ENCODE measurements at places on chromosomes 4 and X. TPM values are rescaled to one million over a fixed set of nuclear protein-coding genes. Genes with fewer than 3 reads are reported as not detected.

UCHL1 gene
- total RNA-seq = 0.63 TPM

SMIM10 gene
- not detected for total RNA-seq

PABPC1L2A gene
- total RNA-seq = not detected

GRCh38 chr4:41506130-41506529 lies 31.8 kb upstream of the LIMCH1 start:
- peak; percentile 8 for DNase-seq

DNA sequence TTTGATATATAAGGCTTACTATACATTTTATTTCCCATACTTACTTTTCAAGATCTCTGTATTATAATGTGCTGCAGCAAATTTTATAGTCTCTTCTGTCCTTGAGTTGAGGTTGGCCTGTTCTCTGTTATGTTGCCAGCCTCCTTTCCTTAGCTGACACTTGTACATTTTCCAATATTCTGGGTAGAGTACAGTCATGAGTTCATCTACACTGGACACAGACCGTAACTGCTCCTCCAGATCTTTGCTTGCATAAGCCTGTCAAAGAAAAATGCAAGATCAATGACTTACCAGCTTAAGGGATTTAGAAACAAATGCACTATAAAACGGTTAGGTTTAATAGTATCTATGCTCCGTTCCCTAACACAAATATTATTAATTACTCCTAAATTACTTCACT lies 63.2 kb downstream of the VEGFC start:
- DNase-seq = no peak

DNA sequence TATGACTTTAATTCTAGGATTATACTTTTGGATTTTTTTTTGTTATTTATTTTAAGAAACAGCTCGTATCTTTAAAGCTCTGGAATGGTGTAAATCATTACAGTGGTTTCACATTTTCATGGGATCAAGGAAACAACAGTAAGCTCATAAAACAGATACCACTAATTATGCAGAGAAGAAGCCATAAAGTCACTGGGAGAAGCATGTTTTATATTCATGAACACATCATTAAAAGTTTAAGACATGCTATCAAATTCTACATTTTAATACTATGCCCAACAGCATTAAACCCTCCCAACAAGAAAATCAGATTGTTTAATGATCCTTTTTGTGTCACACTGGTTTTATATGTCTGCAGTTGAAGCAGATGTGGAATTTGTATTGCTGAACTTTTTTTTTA lies 149.9 kb downstream of the FBXO8 start:
- DNase-seq = no peak

DNA sequence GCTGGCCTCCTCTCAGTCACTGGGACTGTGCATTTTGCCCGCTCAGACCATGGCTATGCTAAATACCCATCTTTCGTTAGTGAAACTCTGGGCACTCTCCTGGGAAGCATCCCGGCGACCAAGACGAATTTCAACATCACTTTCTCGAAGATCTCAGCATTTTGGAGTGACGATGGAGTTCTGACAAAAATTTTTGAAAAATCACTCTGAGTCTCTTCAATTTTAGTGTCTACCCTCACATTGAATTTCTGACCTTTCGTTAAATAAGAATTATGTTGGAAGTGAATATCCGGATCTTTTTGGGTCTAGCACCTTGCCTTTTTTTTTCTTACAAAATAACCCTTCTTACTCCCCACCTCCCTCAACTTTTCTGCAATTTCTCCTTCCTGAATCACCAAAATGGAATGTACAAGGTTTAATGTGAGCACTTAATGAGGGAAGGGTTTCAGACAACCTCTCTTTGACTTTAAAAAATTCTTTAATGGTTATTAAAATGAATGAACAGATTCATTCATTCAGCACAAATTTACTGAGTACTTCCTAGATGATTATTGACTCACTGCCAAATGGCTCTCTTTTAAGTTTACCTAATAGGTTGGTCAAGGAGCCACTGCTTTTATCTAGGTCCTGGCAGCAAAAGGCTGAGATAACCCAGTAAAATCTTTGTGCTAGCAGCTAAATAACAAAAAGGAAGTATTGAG lies 746 bp upstream of the AADAT start:
- peak; percentile 40 for DNase-seq

Data from PC-3 (cell line).